ENCODE measurements at places on chromosomes 5 and 9.

- DNase-seq = no peak
Measured at GRCh38 chr5:88094403-88094802, 174.2 kb downstream of the TMEM161B start.

GRCh38 chr5:110957934-110958333 lies 113.6 kb upstream of the TSLP start:
- DNase-seq = no peak

- DNase-seq = no peak
Measured at GRCh38 chr9:124800306-124801259, 23.6 kb downstream of the OLFML2A start.

DNA sequence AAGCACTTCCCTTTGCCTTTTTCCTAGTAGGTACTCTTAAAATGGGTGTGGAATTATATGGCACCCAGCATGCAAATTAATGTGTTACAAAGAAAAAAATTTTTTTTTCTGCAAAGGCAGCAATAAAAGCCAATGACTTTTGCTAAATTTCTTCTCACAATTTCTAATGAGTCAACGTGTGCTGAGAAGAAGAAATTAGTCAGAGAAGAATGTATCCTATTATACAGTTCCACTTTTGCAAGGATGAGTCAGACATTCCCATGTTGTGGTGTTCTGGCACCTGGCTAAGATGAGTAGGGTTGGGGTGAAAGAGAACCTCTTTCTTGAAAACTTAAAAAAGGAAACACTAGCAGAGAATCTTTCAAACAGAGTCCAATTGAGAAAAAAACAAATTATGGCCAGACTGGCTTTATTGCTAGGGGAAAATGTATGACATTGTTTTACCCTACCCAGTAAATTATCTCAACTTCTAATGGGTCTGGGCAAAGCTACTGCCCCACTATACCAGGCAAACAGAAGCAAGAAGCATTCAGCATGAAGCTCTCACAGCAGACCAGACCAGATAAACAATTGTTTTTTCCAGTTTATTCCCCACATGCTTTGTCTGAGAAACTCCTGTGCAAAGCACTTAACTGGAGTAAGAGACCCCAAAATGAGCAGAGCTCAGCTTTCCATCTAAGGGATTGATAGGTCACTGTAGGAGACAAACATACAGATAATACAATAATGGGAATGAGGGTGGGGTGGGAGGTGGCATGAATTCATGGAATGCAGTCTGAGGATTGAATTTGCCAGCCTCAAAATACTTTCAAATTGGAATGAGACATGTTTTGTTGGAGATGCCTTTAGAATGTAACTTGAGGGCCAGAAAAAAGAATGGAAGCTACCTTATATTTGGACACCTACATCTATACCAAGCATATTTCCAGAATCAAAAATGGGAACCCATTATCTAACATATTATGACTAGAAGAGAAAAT lies 220.8 kb upstream of the RFX3 start:
- DNase-seq = no peak

GRCh38 chr5:14715481-14715880 lies 51.0 kb downstream of the OTULIN start:
- DNase-seq = no peak

DNA sequence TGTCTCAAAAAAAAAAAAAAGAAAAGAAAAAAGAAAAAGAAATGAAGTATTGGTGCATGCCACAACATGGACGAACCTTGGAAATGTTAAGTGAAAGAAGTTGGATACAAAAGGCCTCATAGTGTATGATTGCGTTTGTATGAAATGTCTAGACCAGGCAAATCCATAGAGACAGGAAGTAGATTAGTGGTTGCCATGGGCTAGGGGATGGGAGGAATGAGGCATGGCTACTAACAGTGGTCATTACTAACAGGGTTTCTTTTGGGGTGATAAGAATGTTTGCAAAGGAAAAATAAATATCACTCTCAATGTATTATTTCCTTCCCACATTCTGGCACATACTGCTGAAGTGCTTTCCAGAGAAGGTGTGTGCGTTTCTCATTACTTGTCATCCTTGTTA lies 44.1 kb downstream of the UGCG start:
- DNase-seq = no peak

DNA sequence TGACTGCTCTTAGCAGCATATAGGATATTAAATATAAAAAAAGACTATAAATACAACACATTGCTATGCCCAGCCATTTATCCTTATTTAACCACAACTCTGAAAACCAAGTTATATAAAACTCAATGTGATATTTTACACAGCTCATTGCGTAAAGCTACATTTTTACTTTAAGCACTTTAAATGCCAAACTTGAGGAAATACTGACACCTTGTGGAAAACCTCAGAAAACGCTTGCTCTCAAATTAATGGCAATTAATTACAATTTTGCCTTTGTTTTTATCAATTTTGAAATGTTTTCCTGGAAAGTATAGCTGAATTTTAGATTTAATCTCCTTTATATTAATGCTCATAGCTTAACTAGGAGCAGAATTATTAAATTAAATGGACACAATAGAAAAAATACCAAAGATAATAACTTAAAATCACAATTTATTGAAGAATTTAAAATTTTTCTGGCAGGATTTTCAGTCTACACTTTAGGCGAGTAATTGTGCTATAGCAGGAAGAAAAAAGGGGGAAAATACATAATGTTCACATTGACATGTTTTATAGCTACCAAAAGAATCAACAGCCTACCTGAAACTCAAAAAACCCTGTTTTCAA lies 25.2 kb upstream of the PLAC8L1 start:
- no peak for DNase-seq
